WTC11 (cell line): ENCODE measurements at places on chromosomes 16 and 17. TPM values are rescaled to one million over a fixed set of nuclear protein-coding genes. Genes with fewer than 3 reads are reported as not detected.

CLDN7 gene
- total RNA-seq, result 131 to 136 TPM (median 136 TPM) in 3 replicates

- DNase-seq, result peak; percentile 60
- H3K36me3 ChIP-seq, result no peaks in the 10 kb centered on the region
- no peak overlapping the region for H3K27ac ChIP-seq
- no peaks in the 10 kb centered on the region for H3K4me1 ChIP-seq
- H3K4me3 ChIP-seq, result no peak overlapping the region
Observed at GRCh38 chr17:81371910-81372760, 23.1 kb upstream of the BAHCC1 start.

DNA sequence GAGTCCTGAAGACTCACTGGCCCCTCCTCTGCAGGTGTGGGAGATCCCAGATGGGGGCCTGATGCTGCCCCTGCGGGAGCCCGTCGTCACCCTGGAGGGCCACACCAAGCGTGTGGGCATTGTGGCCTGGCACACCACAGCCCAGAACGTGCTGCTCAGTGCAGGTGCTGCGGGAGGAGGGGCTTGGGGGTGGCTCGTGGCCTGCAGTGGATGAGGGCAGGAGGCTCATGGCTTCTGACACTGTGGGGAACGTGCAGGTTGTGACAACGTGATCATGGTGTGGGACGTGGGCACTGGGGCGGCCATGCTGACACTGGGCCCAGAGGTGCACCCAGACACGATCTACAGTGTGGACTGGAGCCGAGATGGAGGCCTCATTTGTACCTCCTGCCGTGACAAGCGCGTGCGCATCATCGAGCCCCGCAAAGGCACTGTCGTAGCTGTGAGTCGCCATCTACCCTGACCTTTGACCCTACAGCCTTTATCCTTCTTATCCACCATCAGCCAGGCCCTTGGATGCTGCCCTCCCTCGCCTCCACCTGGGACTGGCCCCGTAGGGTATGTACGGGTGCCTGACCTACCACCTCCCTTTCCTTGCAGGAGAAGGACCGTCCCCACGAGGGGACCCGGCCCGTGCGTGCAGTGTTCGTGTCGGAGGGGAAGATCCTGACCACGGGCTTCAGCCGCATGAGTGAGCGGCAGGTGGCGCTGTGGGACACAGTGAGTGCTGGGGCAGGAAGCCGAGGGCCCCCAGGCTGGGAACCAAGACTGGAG lies 3.6 kb downstream of the CORO1A start:
- no peak overlapping the region for H3K27ac ChIP-seq
- DNase-seq, result peak; percentile 91
- H3K36me3 ChIP-seq, result no peaks in the 10 kb centered on the region

GRCh38 chr17:81659038-81659437 lies 2.7 kb upstream of the PDE6G start:
- no peak for DNase-seq
- H3K36me3 ChIP-seq, result no peaks in the 10 kb centered on the region
- H3K4me1 ChIP-seq, result peaks cover 2% of the 10 kb centered on the region

DNA sequence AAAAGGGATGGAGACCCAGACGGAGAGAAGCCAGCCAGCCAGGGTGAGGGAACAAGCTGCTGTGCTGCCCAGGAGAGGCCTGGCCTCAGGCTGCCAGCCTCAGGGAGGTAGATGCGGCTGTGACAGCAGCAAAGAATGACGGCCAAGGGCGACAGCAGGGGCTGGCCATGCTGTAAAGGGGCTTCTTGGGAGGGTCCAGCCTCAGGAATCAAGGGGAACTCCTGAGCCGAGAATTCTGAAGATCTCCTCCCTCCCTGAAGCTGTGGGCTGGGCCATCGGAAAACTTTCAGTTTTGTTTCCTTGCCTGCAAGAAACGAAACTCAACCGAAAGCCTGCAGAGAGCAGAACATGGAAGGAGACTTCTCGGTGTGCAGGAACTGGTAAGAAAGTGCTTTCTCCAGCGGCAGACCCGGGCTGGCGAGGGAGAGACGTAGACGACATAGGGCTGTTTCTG lies at the start of gene XAF1:
Gene XAF1 (plus strand): TSS at position 316 of the 454 bp plus-strand sequence. CDS start 33 bp downstream, at position 349.
- H3K27ac ChIP-seq, result no peak within 1 kb of the TSS
- no peak for DNase-seq
- no peaks in the 10 kb centered on the region for H3K36me3 ChIP-seq
- no peaks in the 10 kb centered on the region; the same call in 1 of the 2 replicates for H3K27me3 ChIP-seq

DNA sequence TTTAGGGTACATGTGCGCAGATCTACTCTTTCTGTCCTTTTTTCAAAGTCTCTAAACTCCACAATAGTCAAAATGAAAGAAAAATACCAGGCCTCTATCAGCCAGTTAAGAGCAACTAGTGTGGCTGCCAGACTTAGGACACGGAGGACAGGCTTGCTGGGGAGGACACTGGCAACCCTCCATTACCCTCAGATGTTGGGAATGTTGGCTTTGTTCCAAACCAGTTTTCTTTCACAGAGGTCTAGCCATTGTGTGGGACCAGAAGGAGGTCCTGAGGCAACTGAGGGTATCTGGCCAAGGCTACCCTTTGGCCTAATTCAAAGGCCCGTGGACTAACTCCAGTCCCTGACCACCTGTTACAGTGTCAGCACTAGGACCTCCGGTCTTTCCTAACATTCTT lies 51.2 kb upstream of the MED9 start:
- no peak for DNase-seq
- H3K27ac ChIP-seq, result no peak overlapping the region
- H3K4me3 ChIP-seq, result no peak overlapping the region
